ENCODE measurements at places on chromosomes 12 and 14.

- no peak for DNase-seq
These were observed 5.6 kb upstream of the CFAP73 start for GRCh38 chr12:113143959-113144358.

GRCh38 chr12:9391815-9392214 is 183.6 kb upstream of the PZP start:
- DNase-seq, result no peak

DNA sequence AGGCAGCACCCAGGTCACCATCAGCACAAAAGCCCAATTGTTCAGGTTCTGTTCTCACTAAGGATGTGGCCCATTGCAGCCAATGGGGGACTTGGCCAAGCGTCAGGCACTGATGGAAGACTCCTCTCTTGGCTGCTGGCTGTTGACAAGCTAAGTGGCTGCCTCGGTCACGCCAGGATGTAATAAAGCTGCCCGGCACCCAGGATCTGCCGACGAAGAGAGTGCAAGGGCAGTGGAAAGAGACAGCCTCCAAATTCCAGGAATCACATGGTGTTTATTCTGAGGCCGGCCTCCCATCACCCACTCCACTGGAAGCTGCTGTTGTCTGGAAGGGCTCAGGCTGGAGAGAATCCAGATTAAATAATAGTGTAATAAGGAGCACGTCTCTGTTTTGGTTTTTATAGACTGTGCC is 451.8 kb upstream of the TBX3 start:
- DNase-seq, result no peak

DNA sequence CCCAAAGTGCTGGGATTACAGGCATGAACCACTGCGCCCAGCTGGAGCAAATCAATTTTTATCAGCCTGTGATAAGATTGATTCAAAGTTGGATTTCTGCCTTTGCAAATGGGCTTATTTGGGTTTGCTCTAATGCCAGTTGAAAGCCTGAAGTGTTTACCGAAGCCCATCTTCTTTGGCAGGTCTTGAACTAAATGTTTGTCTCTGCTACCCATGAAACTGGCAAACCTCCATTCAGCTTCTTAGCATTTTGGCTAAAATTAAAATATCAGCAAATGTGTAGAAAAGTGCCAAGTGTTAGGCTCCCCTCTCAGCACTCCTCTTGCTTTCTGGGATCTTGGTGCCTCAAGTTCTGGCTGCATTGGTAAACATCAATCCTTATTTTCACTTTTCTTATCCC is 61.5 kb downstream of the MGAT4C start:
- no peak for DNase-seq

DNA sequence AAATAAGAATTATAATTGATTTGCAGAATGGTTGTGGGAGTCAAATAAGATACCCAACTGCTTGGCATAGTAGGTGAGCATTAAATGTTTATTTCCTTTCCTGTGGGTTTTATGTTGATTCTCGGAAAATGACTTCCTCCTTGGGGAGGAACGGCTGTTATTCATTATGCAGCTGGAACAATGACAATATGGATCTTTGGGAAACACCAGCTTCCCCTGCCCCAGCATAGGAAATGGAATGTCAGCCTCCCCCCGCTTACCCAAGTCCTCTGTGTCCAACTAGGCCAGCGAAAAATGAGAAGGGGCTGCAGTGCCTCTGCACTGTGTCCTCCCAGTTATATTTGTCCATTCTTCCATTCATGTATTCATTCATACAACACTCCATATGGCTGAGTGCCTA is 11.7 kb upstream of the CCDC177 start:
- no peak for DNase-seq

DNA sequence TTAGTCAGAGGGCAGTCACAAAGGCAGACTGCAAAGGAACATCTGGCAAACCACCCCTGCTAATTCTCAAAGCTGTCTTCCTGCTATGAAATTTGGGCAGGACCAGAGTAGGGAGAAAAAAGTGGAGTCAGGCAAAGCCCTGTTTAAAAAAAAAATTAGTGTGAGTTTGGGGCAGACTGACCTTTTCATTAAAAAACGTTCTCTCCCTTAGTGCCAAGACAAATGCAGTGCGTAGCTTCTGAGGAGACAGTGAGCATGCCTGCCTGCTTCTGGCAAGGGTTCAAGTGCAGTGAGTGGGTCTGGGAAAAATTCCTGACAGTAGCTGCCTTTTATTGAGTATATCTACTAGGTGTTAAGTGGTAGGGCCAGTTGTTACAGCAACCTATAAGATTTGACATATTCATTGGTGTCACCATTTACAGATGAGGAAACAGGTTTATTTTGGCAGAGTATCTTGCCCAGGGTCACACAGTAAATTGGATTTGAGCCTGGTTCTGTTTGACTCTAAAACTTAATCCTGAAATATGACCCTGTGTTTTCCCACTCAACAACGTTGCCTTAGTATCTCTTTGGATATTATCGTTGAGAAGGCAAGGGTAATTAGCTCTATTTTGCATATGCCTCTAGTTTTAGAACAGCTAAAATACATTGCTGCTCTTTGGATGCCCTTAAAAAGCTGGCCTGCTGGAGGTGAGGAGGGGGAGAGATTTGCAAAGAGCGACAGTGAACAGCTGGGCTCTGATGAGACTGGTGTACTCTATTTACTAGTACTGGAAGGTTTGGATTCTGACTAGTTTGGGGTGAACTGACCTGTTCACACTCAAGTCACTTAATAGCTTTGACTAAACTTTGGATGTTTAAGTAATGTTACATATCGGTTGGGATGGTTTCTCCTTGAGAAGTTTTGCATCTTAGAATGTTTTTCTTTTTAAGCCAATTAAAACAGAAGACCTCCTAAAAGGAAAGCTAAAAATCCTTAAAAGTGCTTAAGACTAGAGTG is 72.8 kb downstream of the PAPOLA start:
- no peak for DNase-seq

DNA sequence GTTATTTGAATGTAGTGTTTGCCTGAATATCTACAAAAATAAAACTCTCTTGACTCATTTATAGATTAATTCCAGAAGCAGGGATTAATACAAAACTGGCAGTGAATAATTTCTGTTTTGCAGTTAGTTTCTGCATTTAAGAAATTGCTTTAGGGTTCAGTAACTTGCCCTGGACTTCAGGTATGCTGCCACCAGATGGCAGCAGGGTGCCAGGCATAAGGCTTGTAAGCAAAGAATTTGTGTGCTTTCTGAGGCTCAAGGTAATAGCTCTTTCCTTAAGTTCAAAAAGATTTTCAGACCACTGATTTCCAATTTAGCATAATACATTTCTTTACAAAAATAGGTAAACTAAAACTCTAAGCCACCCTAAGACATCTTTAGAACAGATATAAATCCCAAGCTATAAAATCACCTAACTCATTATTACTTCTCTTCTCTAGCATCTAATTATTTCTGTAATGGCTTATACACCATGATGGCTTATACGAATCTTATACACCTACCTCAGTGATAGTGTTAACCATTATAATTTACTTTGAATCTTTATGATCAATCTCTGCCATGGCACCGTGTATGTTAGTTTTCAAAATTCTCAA is 398.3 kb downstream of the APAF1 start:
- peak; percentile 23 for DNase-seq

GRCh38 chr12:127479256-127479655 is 787.7 kb upstream of the TMEM132C start:
- DNase-seq, result no peak

GRCh38 chr12:113329022-113329790 is 5.7 kb downstream of the SLC8B1 start:
- no peak for DNase-seq

- DNase-seq, result no peak
These were observed 134.9 kb upstream of the IFNG-AS1 start for GRCh38 chr12:67854351-67854750.

DNA sequence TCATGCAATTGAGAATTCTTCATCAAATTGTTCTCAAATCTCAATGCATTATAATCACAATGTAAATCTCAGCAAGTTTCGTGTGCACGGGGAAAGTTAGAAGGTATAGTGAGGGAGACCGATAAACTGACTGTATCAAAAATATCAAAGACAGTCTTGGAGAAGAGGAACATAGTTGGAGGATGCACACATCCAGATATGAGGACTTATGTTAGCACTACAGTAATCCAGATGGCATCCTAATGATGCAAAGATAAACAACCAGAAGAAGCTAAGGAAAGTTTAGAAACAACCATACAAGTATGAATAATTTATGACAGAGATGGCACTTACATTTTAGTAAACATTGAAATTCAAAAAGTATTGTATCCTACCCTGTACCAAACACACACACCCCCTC is 760.1 kb downstream of the RPS29 start:
- DNase-seq, result no peak

- DNase-seq, result no peak
These were observed 149.4 kb downstream of the BCL11B start for GRCh38 chr14:99122521-99123125.

DNA sequence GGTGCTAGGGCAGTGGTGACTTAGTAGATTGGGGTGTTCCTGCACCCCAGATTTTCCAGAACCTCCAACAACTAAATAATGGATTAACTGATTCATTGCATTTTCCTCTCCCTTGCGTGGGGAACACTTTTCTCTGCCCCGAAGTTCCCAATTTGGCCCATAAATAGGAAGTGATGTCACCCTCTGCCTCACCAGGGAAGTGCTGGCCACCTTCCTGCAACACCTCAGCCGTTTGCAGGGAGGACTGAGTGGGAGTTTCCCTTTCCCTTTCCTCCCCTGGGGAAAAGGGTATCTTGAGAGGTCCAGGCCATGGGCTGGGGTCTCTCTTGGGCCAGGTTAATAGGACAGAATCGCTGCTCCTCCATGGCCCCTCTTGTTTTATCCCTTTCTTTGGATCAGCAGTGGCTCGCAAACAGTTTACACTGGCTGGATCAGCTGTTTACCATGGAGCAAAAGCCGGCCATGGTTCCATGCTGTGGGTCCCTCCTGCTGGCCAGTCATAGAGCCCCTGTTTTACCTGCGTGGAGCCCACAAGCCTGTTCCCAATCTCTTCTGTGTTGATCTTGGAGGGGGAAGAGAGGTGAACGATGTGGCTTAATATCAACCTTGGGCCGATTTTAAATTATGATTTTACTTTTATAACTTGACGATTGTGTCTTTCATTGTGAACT is 91.6 kb upstream of the VRK1 start:
- no peak for DNase-seq

DNA sequence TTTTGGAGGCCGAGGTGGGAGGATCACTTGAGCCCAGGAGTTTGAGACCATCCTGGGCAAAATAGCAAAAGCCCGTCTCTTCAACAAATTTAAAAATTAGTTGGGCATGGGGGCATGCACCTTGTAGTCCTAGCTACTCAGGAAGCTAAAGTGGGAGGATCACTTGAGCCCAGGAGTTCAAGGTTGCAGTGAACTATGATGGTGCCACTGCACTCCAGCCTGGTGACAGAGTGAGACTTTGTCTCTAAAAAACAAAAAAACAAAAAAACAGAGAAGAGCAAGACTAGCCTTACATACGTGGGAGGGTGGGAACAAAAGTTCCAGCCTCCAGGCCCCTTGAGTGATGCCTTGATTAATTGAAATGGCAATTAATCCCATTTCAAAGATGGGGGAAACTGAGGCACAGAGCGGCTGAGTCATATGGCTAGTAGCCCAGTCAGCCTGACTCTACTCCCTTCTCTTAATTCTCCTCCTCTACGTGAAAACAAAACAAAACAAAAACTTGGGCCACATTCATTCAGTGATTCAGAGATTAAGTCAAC is 3.3 kb upstream of the FAM222A start:
- DNase-seq, result no peak

DNA sequence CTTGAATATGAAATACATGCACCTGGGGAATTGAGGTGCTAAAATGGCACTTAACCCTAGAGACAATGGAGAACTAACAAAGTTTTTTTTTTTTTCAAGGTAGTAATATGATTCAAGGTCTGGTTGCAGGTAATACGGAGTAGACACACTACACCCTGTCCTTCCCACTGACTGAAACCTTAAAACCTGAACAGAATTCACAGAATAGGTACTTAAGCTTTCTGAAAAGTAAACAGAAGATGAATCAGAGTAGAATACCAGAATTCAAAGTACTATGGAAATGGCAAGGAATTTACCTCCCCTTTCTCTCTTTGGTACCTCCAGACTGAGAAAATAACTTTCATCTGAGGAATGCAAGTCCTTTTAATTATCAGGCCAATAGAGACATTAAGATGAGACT is 87.2 kb downstream of the PAPLN start:
- DNase-seq, result no peak

GRCh38 chr14:104001003-104001402 is 58.7 kb upstream of the RD3L start:
- DNase-seq, result no peak

DNA sequence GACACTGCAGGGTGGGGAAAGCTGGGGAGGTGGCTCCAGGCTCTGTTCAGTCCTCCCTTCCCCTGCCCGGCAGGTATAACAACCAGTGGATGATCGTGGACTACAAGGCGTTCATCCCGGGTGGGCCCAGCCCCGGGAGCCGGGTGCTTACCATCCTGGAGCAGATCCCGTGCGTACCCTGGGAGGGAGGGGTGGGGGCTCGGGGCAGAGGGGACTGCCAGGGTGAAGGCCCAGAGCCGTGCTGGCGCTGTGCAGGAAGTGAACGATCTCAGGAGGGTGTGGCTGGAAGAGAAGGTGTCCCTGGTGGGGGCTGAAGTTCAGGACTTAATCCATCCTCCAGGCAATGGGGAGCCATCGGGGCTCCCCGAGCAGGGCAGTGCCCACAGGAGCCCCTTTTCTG is 18.9 kb downstream of the SDS start:
- DNase-seq, result no peak

- no peak for DNase-seq
These were observed 28.5 kb downstream of the TMCC3 start for GRCh38 chr12:94621662-94622359.

DNA sequence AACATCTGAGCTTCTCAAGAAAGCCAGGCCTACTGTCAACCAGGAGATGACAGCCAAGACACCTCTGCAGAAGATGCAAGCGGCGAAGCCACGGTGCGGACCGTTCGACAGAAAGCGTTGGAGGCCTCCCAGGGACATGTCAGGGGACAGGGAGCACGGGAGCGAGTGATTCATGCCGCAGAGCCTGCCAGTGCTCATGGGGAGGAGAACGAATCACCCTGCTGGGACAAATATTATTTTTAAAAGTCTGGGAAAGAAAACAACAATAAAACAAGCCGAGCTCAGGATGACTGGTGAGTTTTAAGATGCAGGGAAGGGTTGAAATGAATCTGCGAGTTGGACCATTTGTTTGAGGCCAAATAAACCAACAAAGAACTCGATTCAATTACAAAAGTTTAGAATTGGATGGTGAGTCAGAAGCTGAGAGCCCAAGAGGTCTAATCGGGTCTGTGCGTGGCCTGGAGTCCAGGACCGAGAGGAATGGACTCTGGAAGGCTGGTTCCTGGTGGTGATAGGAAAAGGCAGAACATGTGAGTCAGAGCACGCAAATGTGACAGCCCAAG is 91.0 kb downstream of the RBM19 start:
- no peak for DNase-seq

- DNase-seq, result no peak
These were observed 276.5 kb downstream of the KCNH5 start for GRCh38 chr14:62768753-62769152.

DNA sequence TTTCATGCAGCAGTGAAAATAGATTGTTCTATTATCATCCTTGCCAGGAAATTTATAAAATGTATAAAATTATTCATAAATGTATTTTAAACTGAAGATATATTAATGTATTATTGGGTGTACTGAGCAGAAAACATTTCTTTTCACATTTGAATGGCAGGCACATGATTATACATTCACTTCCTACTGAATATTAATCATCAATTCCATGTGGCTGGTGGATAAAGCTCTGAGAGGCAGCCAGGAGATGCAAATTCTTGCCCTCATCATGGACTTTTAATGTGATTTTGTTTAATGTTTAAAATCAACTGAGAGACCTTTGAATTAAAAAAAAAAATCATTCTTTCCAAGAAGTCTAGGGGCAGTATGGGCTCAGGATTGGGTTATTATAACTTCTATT is 40.8 kb downstream of the ANO6 start:
- DNase-seq, result no peak

GRCh38 chr14:53865711-53866110 is 90.9 kb downstream of the BMP4 start:
- no peak for DNase-seq
